ENCODE measurements at places on chromosomes 7 and 10. TPM values are rescaled to one million over a fixed set of nuclear protein-coding genes. Genes with fewer than 3 reads are reported as not detected.

DNA sequence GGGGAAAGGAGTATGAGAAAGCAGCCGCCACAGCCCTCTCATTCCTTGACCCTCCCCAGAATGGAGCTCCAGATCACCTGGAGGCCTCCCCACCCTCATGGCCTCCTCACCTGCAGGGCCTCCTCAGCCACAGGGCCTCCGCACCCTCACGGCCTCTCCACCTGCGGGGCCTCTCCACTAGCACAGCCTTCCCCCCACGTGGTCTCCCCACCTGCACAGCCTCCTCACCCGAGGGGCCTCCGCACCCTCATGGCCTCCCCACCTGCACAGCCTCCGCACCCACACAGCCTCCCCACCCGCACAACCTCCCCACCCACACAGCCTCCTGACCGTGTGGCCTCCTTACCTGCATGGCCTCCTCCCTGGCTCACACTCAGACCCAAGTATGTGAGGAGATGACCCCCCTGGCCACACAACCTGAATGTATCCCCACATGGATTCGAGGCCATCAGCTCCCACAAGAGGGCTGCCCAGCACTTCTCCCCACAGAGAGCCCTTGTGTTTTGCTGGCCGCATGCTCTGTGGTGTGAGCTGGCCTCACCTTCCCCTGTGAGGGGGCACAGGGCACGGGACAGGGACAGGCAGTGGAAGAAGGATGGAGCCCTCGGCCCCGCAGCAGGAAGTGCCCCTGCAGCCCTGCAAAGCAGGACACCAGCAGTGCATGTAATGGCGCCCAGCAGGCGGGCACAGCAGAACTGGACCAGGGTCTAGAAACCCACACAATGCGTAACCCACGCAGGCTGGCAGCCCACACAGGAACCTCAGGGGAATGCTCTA is 3.1 kb downstream of the DIP2C start:
- no peak for DNase-seq

DNA sequence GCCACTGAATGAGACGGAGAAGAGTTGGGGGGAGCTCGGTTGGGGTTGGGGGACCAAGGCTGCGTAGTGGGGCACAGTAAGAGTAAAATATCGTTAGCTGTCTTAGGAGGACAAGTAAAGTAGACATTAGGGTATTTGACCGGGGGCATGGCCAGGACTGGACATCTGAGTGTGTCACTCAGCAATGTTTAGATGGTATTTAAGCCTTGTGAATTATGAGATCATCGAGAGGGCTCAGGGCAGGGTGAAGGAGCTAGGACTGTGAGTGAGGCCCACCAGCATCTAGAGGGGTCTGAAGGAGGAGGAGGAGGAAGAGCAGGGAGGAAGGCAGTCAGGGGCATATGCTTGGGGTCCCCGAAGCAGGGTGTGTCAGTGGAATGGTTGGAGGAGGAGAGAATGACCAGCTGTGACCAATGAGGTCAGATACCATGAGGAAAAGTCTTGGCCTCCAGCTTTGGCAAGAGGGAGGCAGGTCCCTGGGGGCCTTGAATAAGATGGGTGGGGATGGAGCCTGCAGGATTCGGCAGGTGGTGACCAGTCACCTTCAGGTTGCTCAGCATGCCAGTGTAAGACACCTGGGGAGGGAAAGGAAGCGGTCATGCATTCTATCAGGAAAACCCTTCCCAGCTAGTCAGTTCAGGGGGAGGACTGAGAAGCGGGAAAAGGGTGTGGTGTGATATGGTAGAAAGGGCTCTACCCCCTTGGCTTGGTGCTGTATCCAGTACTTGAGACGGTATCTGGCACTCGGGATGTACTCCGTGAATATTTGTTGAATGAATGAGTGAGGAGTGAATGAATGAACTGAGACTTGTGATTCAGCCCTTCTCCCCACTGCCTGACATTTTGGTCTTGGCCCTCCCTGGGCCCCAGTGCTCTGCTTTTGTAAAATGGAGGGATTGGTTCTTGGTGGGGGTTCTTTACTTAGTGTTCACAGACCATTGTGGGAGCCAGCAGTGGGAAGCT is 34.8 kb upstream of the SH2D4B start:
- peak; percentile 59 for DNase-seq

- DNase-seq, result no peak
Measured at GRCh38 chr10:14356921-14357320, 26.2 kb upstream of the FRMD4A start.

DNA sequence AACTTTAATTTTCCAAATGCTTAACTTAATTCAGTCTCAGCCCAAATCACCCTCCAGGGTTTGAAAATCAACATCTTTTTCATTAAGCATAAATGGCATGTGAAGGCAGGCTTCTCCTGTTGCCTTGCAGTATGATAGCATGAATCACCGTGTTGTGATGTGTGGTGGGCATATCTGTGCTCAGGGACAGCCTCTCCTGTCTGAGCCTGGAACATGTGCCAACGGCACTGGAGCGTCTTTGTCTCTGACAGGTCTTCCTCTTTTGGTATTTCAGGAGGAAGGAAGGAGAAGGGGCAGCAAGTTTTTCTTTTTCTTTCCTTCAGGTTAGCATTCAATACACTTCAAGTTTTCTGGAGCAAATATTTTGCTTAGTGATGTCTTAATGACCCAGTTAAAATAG is 57.6 kb downstream of the LRGUK start:
- DNase-seq, result peak; percentile 90

DNA sequence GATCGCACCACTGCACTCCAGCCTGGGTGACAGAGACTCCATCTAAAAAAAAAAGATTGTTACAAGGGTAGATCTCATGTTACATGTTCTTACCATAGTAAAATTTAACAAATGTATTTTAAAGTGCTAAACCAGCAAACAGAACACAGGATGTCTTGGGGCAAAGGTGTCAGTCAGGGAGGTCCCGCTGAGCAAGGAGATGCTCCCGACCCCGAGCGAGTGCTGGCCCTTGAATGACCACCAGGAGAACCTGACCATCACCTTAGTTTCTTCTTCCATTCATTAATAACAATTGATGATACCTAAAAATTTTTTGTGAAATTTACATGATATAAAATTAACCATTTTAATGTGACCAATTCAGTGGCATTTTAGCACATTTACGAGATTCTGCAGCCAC is 241.6 kb upstream of the GPR26 start:
- DNase-seq, result no peak

DNA sequence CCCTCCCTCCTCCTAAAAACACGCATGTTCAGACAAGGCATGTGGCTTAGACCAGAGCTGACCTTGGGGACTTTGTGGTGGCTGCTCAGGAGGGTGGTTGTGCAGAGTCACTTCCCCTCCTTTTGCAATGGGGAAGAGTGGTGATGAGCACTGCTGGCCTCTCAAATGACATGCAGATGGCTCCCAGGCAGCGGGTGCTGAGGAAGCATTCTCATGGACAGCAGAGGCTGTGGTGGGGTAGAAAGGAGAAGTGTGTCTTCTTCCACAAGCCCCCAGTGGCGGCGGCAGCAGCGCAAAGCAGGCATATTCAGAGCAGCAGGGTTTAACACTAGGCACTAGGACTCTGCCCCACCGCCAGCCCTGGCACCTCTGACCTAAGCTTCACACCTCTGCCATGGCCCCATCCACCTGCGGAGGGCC is 105.9 kb upstream of the ANLN start:
- no peak for DNase-seq

DNA sequence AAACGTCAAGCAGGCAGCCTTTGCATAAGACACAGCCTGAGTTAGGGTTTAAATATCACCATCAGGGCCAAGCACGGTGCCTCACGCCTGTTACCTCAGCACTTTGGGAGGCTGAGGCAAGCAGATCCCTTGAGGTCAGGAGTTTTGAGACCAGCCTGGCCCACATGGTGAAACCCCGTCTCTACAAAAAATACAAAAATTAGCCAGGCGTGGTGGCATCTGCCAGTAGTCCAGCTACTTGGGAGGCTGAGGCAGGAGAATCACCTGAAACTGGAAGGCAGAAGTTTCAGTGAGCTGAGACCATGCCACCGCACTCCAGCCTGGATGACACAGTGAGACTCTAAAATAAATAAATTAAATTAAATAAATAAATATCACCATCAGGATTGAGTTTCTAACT is 33.0 kb downstream of the SRPK2 start:
- no peak for DNase-seq

- no peak for DNase-seq
Measured at GRCh38 chr10:1203216-1203615, 147.0 kb downstream of the WDR37 start.

DNA sequence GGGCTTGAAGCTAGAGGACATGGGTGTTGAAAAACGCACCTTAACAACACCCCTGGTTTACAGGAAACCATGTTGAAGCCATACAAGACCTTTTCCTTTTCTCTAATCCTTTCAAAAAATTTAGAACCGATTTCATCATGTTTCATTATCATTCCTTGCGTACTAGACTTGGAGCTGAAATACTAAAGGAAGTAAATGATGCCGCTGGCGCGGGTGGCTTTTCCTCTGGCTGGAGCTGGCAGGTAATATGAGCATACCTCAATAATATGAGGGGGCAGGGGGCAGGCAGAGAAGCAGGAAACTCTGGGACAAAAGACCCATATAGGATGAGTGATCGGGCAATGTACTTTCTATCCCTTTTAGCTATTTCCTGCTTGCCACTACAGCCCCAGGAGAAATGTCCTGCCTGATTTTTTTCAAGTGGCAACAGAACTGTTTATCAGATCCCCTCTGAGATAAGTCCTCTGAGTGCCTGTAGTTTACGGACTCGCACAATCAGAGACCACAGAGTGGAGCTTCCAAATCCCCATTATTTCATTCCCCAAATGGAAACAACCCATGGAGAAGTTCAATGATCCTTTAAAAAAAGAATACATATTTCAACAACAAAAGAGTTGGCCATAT is 450.1 kb downstream of the KCNMA1 start:
- DNase-seq, result no peak

- DNase-seq, result no peak
Measured at GRCh38 chr7:128889121-128889520, 21.4 kb downstream of the KCP start.

GRCh38 chr10:125222515-125223308 is 62.3 kb upstream of the CTBP2 start:
- no peak for DNase-seq

DNA sequence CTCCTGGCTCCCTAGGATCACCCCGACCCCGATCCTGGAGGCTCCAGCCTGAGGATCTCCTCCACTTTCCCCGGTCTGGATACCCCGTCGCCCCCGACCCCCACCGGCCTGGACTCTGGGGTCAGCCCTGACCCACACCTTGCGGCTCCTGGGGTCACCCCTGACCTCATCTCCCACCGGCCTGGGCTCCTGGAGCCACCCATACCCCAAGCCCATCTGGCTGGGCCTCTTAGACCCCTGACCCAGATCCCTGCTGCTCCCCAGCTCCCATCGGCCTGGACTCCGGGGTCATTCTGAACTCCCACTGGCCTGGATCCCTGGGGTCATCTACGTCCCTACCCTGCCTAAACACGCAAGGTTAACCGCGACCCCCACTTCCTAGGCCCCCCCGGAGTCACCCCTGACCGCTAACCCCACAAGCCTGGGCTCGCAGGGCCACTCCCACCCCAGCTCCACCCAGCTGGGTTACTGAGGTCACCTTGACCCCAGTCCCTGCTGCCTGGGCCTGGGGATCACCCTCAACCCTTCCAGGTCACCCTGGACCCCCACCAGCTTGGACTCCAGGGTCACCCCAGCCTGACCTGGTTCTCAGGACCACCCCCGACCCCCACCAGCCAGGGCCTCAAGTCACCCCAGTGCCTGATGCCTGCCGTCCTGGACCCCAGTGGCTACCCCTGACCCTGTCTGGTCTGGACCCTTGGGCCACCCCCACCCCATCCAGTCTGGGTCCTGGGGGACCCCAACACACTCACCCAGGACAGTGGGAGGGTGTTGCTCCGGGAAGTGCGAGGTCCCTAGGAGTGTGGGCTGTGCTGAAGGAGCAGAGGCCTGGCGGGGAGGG is 1.2 kb downstream of the FOXK1 start:
- no peak for DNase-seq

DNA sequence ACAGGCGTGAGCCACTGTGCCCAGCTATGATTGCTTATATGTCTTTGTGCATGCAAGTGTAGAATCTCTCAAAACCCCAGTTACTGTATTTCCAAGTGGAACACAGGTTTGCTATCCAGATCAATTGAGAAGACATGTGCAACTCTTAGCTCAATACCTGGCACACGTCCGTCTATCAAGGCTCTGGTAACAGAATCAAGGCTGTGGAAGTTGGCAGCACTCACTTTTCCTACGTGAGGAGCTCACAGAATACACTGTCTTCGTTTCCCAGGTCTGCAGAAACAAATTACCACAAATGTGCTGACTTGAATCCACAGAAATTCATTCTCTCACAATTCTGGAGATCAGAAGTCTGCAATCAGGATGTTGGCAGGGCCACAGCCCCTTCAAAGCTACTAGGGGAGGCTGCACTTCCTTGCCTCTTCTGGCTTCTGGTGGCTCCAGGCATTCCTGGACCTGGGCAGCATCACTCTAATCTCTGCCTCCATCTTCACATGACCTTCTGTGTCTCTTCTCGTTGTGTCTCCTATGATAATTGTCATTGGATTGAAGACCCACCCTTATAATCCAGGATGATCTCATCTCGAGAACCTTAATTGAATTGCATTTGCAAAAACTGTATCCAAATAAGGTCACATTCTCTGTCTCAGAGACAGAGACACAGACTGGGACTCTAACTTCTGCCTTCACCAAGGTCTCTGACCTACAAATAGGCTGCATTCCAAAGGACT is 84.8 kb upstream of the C7orf33 start:
- DNase-seq, result no peak

DNA sequence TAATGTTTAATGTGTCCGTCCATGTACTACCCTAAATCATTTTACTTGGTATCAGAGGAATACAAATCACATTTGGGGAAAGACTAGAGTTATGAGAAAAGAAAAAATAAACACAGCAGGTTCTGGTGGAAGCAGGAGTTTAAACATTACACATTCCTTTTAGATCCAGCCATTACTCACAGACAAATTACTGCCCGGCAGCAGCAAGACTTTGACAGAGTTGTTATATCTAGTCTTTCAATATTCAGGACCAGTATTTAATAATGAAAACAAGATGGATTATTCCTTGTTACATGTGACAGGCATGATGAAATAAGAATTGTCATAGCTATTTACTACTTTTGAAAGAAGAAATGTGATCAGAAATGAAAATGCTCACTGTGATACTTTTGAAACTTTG is 131.8 kb upstream of the GNAI1 start:
- DNase-seq, result no peak

Gene NKX1-2
- 3.0 TPM for polyA plus RNA-seq

Gene VAX1
- 0.15 TPM for polyA plus RNA-seq

Gene BICC1
- polyA plus RNA-seq, result 0.29 TPM

Gene AKR1D1
- not detected for polyA plus RNA-seq

Gene RPA3
- polyA plus RNA-seq, result 110 TPM

Gene LIPM
- 0.07 TPM for polyA plus RNA-seq

Gene ARID5B
- 2.6 TPM for polyA plus RNA-seq

Gene GPR85
- 0.74 TPM for polyA plus RNA-seq

Gene GPNMB
- 10.9 TPM for polyA plus RNA-seq

Gene DLX6
- polyA plus RNA-seq, result 0.06 TPM

Gene FANK1
- polyA plus RNA-seq, result 3.3 TPM
